ENCODE measurements at places on chromosomes 4 and X.

DNA sequence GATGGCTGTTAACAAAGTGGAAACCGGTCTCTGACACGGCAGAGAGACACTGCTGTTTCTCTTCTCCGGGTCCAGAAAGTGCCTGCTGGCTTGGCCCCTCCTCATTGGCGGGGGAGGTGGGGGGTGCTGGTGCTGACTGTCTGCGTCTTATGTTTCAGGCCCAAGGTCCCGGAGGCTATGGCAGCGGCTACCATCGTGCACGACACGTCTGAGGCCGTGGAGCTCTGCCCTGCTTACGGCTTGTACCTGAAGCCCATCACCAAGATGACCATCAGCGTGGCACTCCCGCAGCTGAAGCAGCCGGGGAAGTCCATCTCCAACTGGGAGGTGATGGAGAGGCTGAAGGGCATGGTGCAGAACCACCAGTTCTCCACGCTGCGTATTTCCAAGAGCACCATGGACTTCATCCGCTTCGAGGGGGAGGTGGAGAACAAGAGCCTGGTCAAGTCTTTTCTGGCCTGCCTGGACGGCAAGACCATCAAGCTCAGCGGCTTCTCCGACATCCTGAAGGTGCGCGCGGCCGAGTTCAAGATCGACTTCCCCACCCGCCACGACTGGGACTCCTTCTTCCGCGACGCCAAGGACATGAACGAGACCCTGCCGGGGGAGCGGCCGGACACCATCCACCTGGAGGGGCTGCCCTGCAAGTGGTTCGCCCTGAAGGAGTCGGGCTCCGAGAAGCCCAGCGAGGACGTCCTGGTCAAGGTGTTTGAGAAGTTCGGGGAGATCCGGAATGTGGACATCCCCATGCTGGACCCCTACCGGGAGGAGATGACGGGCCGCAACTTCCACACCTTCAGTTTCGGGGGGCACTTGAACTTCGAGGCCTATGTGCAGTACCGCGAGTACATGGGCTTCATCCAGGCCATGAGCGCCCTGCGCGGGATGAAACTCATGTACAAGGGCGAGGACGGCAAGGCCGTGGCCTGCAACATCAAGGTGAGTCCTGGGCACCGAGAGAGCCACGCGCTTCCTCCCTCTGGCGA, 2.2 kb downstream of the AKAP17A start:
- no peak for DNase-seq

GRCh38 chr4:77921701-77922100, 59.1 kb downstream of the MRPL1 start:
- no peak for DNase-seq

DNA sequence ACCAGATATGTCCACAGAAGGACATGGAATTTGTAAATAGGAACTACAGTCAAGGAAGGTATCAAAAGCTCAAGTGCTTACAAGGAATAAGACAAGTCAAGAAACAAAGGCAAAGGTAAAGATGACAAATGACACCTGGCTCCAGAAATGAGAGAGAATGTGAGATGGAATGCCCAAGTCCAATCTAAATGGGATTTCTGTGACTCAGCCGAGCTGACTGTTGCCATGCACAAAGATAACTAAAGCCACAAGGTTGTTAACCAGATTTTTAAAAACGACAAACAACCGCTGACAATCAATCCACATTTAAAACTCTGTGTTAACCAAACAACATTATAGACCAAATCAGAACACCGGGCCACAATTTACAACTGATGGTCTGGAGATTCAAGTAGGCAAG, 1.1 kb downstream of the NFXL1 start:
- DNase-seq = no peak

DNA sequence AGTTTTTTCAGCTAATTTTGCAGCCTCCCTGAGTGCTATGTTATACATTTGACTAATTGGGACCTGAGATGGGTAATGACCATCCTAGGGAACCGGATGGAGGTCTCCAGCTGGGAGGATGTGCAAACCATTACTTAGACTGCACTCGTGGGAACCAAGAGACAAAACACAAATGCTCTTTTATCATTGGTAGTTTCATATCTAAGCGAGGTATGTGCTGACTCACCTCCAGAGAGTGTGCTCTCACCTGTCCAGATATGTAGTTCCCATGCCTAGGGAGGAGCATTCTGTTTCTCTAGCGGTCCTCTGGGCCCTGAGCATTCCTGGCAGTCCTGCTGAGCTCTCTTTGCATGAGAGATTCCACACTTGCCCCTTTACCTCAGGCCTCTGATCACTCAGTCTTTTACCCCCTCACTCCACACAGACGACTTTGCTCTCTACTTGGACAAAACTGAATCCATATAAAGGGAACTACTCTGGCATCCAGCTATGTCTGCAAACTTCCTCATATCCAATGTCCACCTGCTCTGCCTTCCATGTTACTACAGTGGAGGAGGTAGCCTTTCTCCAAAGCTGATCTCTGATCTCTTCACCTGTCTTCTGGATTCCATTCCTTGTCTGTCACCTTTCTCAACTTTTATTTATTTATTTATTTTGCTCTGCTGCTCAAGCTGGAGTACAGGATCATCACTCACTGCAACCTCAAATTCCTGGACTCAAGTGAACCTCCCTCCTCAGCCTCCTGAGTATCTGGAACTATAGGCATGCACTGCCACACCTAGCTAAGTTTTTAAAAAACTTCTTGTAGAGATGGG, 88.4 kb downstream of the LRP2BP start:
- DNase-seq = no peak

DNA sequence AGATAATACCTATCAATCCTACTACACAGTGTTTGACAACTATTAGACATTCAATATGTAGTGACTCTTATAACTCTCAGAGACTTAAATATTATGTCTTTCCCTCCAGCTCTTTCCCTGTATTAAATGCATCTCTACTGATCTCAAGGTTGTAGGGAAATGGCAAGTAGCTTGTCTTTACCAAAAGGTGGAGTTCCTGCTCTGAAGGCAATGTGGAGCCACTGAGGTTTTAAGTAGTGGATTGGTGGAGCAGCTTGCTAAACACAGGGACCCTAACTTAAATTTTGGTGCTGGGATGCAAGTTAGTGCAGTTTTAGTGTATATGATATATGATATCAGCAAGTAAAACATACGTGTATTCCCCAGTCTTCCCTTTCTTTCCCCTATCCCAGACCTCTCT, 13.1 kb downstream of the FNIP2 start:
- no peak for DNase-seq

DNA sequence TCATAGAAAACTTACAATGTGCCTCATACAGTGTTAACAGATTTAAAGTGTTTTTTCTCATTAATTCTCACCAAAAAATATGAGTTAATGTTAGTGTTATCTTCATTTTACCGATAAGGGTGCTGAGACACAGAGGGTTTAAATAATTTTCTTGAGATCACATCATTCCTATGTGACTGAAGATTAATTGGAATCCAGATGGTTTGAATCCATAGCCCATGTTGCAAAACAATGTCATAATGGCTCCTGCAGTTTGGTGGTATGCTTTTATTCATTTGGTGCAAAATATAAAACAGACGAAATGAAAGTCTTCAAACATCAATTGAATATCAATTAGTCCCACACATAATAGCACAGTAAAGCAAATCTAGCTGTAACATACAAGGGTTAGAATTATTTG, 512.2 kb downstream of the FSTL5 start:
- no peak for DNase-seq

DNA sequence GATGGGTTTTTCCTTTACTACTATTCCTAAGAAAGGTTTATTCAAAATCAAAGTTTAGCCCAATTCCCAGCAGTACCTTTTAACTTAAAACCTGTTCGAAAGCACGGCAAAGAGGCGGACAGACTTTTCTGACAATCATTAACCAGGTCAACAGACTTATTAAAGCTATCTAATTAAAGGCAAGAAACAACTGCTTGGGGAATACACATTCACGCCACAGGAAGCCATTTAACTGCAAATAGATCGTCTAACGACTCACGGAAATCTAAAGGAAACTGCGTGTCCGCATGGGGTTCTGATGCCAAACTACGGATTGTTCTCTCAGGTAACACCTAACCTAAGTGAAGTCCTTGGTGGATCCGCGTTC, 663 bp upstream of the USP53 start:
- DNase-seq = no peak

DNA sequence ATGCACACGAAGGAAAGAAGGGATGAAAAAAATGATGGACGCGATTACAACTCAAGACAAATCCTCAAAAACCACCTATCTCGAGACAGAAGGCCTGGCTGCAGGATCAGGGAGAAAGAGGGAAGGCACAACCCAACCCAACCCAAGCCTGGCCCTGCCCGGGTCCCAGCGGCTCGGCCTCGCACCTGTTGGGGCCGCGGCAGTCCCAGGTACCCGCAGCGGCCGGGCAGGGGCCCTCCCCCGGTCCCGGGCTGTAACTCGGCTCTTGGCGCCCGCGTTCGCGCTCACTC, 464 bp downstream of the RASGEF1B start:
- DNase-seq = no peak

DNA sequence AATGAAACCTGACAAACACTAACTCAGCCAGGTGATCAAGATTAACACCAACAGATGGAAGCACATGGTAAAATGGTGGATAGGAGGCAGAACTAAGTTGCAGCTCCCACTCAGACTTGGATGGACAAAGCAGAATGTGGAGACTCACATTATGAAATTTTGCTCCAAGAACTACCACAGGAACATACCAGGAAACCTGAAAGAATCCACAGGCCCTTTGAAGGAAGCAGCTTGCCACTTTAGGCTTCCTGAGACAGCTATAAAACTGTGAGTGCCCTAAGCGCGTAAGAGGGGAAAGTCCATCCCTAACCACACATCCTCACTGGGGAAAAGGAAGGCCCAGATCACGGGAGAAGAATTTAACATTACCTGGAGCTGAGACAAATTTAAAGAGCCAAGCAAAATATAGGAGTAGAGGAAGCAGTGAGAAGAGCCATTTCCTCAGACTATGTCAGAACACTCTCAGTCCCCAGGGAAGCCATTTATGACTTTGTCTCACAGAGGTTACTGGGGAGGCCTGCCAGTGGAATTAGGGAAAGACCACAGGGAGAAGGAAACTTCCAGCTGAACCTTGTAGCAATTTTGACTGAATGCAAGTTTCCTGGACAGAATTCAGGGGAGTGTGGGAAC, 224.5 kb downstream of the TEX13C start:
- DNase-seq = no peak

- DNase-seq = no peak
These were observed 2.2 kb downstream of the TMEM156 start for GRCh38 chr4:39029752-39030694.

DNA sequence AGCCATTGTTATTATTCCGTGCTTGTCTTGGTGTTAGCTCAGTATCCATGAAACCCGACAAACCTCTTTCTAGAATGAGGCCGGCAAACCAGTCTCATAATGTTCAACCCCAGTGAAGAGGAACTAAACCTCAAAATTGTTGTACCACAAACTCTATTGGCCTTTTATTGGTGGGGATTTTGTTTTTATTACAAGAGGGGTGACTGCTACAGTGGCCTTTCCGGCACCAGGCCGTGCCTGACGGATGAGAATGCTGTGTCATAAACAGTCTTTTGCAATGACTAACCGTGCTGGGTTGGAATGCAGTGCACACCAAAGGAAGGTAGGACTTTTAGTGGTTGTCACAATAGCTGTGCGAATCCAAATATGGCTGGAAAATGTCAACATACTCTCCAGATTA, 60.8 kb downstream of the SHROOM2 start:
- DNase-seq = no peak

DNA sequence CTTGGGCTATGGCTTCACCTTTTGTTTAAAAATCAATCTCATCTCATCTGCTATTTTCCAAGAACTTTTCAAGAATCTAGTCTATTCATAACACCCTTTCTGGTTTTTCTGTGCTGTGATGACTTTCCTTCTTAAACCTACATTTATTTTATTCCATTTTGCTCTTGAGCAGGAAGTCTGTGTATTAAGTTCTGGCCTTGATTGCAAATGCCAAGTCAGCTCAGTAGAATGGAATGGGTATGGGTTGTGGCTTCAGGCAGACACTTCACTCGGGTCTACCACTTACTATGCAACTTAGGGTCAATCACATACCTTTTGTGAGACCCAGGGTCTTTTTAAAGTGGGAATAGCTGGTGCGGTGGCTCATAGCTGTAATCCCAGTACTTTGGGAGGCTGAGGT, 522.3 kb downstream of the TRIML1 start:
- DNase-seq = no peak

DNA sequence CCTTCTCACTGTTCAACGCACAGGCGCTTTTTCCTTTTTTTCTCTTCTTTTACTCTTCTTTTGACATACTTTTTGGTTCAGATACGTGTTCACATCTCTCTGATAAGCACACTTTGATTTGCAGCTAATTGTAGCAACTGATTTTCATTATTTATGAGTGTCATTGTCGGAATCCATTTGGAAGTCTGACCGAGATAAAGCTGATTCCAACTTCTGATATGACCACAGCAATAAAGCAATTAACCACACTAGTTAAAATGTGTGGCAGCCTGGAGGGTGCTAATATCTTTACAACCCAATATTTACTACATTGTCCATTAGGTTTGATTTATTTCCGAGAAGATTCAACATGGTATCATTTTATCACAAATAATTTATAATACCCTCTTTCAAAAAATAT, 101.8 kb downstream of the TENM3 start:
- no peak for DNase-seq

- DNase-seq = no peak
These were observed 85.9 kb downstream of the SORCS2 start for GRCh38 chr4:7278071-7278765.

DNA sequence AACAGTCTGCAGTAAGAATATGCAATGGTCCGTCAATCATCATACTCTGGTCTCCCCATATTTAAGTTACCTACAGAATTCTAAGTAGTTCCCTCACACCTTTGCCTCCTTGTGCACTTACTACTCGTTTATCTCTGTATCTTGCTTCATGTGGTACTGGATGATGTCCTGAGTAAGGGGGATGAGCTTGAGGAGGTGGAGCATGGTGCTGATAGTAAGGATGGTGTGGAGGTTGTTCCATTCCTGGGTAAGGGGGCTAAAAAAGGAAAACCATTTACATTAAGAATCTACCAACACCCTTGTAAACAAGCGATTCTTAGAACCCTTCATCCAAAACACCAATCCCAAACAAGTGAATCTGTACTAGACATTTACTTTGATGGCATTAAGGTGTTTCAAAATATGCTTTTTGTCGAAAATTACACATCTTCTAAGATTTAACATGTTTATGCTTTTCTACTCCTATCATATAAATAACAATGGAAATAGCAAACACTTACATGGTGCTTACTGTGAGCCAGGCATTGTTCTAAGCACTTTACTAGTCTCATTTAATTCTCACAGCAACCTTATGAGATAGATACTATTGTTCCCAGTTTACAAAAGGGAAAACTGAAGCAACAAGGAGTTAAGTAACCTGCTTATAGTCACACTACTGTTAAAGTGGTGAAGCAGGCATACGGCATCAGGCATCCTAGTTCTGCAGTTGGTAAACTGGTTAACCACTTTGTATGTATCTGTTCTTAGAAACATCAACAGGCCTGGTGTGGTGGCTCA, 33.5 kb downstream of the YTHDC1 start:
- no peak for DNase-seq

GRCh38 chr4:150938873-150939499, 76.1 kb downstream of the LRBA start:
- no peak for DNase-seq

GRCh38 chrX:9619581-9619980, 146.1 kb downstream of the GPR143 start:
- no peak for DNase-seq
